ENCODE measurements at places on chromosomes 12 and 14.

DNA sequence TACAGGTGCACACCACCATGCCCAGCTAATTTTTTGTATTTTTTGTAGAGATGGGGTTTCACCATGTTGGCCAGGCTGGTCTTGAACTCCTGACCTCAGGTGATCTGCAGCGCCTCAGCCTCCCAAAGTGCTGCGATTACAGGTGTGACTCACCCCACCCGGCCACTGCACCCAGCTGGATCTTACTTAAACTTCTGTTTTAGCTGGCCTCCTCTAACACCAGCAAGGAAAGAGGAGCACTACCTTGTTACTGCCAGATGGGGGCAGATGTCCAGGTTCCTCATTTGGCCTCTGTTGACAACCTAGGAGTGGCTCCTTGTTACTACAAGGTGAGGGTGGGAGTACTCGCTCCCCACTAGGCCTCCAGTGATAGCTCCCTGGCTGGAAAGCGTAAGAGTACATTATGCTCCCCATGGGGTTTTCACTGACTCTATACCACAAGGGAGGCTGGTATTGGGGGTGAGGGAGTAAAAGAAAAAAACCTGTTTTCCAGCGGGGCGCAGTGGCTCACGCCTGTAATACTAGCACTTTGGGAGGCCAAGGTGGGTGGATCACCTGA, 13.2 kb upstream of the ARF6 start:
- DNase-seq: no peak

GRCh38 chr12:65756956-65757511, 67.2 kb upstream of the HMGA2 start:
- DNase-seq: no peak

- DNase-seq: no peak
Observed at GRCh38 chr12:97556302-97556779, 93.7 kb downstream of the RMST start.

- no peak for DNase-seq
Observed at GRCh38 chr14:66508547-66508845, 549 bp downstream of the GPHN start.

DNA sequence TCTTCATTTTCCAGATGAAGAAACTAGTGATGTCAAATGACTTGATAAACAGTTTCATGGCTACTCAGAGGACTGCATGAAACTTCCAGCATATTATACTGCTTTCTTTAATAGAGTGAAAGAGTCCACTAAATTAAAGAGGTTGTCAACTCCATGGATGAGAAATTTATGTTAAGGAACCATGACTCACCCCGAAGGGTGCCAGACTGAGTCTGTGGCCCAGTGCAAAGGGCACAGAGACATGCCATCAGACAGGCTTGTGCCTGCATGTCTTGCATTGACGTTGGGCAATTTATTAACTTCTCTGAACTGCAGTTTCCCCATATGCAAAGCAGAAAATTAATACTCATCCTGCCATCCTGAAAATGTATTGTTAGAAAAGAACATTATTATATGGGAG, 382.4 kb downstream of the APAF1 start:
- no peak for DNase-seq

DNA sequence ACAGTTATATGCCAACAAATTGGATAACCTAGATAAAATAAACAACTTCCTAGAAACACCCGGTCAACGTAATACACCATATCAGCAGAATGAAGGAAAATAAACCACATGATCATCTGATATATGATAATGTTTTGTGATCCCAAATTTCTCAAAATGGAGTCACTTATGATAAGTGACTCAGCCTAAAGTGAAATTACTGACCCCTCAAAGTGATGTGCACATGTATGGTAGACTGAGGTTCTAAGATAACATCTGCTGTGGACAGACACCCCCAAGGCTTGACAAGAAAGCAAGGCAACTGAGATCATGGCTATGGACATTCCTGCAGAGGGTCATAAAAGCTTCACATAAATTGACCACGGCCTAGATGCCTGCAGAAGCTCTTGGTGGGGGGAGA, 105.1 kb upstream of the DCN start:
- DNase-seq: no peak

DNA sequence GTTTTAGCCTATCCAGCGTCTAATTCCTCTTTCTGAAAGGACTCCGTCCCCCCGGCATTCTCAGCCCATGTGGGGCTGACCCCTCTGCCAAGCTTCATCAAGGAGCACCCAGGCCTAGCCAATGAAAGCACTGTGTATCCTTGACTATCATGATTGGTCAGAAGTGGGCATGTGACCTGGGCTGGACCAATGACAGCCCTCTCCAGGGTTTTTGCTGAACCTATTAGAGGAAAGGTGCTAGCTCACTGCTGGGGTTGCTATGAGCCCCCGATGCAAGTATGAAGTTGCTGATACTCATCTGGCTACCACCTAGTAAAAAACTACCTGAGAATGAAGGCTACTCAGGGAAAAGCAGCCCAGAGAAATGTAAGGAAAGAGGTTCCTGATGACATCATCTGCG, 68.1 kb downstream of the LRRC74A start:
- DNase-seq: no peak

DNA sequence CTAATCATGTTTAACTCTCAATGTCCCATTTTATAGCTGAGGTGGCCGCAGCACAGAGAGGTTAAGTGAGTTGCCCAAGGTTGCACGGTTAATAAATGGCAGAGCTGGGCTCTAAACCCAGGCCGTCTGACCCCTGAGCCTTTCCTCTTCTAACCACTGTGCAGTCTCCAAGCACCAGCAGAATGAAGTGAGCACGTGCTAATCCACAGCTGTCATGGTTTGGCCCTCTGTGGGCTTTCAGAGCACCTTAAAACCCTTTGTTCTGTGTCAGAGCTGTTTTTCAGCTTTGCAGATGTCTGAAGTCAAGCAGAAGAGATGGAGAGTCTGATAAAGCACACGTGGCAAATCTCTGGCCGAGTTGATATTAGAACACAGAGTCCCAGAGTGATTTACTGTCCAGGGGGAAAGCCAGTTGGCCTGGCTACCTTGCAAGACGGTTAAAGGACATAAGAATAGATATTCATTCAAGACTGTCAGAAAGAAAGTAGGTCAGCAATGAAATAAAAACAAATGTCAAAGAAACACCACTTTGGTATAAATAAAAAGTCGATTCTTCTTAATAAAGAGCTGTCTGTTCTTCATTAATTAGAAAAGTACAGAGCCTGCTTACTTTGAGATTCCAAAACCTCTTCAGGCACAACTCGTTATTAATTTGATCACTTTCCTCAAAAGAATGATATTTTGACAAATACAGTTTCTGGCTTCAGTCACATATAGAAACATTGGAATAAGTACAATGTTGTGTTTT, 107.3 kb downstream of the CRADD start:
- DNase-seq: no peak

DNA sequence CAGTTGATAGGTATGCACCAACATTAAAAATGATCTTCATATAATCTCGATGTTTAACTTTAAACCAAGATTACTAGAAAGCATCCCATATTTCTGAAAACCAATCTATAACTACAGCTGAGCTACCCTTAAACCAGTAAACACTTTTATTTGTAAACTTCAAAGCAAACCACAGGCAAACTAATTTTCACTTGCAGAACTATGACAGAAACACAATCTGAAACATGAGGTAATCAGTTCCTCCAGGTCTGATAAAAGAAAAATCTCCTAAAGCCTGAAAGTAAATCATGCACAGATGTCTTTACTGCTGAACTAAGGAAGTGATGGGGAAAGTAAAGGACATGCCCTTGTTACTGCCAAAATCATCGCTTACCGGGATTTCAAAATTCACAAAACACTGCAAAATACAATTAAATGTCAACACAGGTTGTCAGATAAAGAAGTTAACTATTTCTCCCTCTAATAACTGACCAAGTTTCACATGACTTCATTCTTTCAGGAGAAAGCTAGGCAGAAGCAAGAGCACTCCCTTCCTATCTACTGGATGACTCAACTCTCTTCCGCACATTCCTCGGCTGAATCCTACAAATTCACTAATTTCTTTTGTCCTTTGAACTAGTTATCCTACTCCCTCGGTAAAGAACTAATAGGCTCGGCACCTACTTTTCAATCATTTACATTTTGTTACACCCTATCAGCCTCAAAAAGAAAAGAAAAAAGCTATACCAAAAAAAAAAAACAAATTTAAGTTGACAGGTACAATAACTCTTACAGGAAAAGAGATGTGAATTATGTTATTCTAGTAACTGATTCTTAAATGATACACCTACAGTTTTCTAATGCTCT, 1.4 kb downstream of the EEA1 start:
- no peak for DNase-seq

- no peak for DNase-seq
Observed at GRCh38 chr12:67988601-67989021, 636 bp upstream of the IFNG-AS1 start.

- no peak for DNase-seq
Observed at GRCh38 chr12:116717466-116718437, 20.1 kb downstream of the SPRING1 start.

- no peak for DNase-seq
Observed at GRCh38 chr12:32605326-32606095, 73.6 kb upstream of the DNM1L start.

GRCh38 chr14:64763801-64764621, 59.8 kb downstream of the PLEKHG3 start:
- DNase-seq: no peak

GRCh38 chr14:32494609-32495434, 165.7 kb downstream of the AKAP6 start:
- DNase-seq: no peak
